ENCODE measurements at places on chromosomes 7 and 10. TPM values are rescaled to one million over a fixed set of nuclear protein-coding genes. Genes with fewer than 3 reads are reported as not detected.

Gene CTTNBP2
- total RNA-seq, result 15.7 TPM

Gene PRKCQ
- 11.8 TPM for total RNA-seq

Gene ASB10
- not detected for total RNA-seq

Gene GIMAP1
- not detected for total RNA-seq

Gene GRM3
- total RNA-seq, result 0.15 TPM

Gene FXYD4
- total RNA-seq, result not detected

Gene SFMBT2
- 6.7 TPM for total RNA-seq

DNA sequence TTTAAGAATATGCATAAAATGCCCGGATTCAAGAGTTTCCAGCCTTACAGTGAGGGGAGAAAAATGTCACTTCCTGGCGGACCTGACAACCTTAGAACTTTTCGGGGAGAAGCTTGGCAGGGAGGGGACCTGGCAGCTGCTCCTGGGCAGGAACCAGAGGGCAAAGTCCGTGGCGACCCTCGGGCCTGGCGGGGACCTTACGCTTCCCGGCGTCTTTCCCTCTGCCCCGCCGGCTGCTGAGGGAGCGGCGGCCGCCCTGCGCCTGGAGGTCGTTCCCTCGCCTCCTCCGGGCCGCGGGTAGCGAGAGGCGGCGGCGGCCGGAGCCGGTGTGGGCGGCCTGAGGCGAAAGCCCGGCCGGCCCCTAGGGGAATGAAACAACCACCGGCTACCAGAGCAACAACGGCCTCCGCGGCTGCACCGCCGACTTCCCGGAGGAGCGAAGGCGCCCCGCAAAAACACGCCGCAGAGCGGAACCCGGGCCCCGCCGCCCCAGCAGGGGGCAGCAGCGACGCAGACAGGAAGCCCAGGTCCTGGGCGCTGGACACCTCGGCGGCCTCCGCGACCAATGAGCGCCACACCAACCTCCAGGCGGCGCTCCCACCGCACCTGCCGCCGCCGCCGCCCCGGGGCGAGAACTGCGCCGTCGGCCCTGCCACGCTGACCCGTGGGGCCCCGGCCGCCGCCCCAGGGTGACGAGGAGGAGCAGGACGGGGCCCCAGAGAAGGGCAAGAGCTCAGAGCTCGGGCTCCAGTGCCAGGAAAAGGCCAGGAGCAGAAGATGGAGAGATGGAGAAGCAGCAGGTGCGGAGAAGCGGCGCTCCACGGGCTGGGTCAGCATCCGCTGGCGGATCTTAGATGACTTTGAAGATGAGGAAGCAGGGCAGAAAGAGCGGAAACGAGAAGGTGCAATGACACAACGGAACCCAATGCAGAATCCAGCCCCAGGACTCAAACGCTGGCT lies 10.5 kb upstream of the ACSM6 start:
- H3K36me3 ChIP-seq, result no peaks in the 10 kb centered on the region
- H3K4me3 ChIP-seq, result peak overlapping the region; percentile 69
- no peaks in the 10 kb centered on the region for H3K4me1 ChIP-seq
- DNase-seq, result peak; percentile 92
- H3K27ac ChIP-seq, result no peak overlapping the region

DNA sequence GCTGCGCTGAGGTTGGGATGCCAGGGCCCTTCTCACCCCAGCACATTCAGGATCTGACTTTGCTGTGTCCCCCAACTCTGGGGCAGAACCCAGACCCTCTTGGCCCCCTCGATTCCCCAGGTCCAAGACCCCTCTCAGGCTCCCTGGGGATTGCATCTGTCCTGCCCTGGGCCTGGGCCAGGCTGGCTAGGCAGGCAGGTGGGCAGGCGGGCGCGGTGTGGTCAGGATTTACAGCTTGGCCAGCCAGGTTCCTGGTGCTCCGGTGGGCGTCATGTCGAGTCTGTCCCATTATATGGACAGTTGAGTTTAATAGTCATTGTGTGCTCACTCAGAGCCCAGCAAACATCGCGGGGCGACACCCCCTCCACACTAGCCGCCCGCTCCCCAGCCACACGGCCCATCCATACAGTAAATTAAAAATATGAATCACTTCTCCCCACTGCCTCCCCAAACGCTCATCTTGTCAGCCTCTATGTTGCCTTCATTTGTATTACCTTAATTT lies 23.5 kb downstream of the POLL start:
- DNase-seq, result peak; percentile 20
- H3K4me3 ChIP-seq, result no peak overlapping the region
- no peak overlapping the region for H3K27ac ChIP-seq
- no peaks in the 10 kb centered on the region for H3K36me3 ChIP-seq

DNA sequence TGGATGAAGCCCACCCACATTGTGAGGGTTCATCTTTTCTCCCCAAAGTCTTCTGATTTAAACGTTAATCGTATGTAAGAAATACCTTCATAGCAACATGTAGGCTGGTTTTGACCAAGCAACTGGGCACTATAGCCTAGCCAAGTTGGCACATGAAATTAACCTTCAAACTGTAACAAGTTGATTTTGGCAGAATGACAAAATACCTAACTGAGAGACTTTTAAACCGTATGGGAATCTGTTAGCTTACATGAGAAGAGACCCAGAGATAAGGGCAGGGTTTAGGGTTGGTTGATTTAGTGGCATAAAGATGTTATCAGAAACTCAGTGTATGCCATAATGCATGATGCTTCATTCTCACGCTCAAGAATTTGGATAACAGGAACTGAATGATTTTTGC lies 69.5 kb downstream of the CDK13 start:
- H3K36me3 ChIP-seq, result peaks cover 10% of the 10 kb centered on the region
- H3K27me3 ChIP-seq, result no peaks in the 10 kb centered on the region
- H3K27ac ChIP-seq, result no peak overlapping the region
- H3K4me3 ChIP-seq, result no peak overlapping the region
- no peaks in the 10 kb centered on the region for H3K4me1 ChIP-seq

DNA sequence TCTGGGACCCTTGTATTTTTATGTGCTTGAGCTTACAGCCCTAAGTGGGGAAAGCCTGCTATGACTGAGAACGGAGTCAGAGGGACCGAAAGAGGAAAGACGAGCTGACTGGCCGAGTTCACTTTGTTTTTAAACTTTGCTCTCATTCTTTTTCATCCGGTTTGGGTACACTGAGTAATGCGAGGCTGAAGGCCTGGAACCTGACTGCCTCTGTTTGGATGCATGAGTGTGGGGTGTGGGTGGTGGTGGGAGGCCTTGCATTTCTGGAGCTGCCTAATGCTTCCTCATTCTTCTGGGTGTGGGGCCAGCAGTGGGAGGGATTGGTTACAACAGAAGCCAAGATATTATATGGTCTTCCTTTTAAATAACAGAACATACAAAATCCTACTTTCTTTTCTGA lies 155.5 kb downstream of the BUB3 start:
- H3K36me3 ChIP-seq, result no peaks in the 10 kb centered on the region
- H3K4me3 ChIP-seq, result no peak overlapping the region
- peaks cover 2% of the 10 kb centered on the region for H3K4me1 ChIP-seq
- H3K27ac ChIP-seq, result no peak overlapping the region

Data from H9 (cell line).